ENCODE measurements at places on chromosomes 1 and 21.

GRCh38 chr1:145716641-145717345 lies 2.5 kb upstream of the CD160 start:
- DNase-seq: no peak

GRCh38 chr1:226548256-226549093 lies at the start of gene STUM:
TSS of gene STUM (plus strand) at chr1:226548764. CDS start at chr1:226548905, 141 bp downstream.
- DNase-seq: no peak

DNA sequence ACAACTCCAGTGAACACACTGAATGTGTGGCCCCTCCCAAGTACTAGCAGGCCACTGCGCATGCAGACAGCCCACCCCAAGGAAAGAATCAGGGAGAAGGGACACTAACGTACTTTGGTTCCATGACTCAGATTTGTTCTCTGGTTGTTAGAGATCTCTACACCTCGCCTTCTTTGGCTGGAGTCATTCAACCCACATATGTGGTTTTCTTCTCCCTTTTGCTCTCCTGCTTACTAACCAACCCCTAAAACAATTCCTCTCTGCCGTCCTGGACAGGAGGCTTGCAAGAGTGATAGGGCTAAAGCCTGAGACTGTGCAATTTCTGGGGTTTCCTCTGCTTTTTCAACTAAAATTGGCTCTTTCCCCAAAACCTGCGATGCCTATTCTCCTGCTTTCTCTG lies 5.7 kb upstream of the CD48 start:
- no peak for DNase-seq

DNA sequence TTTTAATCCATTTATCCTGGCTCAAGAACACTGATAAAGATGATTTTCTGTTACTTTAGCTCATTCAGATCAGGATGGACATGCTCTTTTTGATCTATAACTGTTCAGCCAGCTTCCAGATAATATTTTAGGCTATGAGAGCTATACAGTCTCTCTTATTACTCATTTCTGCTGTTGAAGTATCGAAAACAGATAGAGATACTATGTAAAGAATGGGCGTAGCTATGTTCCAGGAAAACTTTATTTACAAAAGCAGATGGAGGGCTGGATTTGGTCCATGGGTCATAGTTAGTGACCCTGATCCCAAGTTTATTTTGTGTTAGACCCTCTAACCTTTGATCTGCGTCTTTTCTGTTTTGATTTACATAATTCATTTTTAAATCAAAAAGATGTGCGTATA lies 78.8 kb upstream of the TENT5C start:
- DNase-seq: no peak

GRCh38 chr21:35366394-35367080 lies 317.4 kb upstream of the RUNX1 start:
- peak; percentile 94 for DNase-seq

GRCh38 chr1:217617126-217617525 lies 13.8 kb downstream of the GPATCH2 start:
- no peak for DNase-seq

- DNase-seq: peak; percentile 34
Observed at GRCh38 chr1:118339400-118340124, 154.5 kb upstream of the SPAG17 start.

GRCh38 chr1:46289134-46289494 lies 14.3 kb downstream of the LRRC41 start:
- DNase-seq: no peak

DNA sequence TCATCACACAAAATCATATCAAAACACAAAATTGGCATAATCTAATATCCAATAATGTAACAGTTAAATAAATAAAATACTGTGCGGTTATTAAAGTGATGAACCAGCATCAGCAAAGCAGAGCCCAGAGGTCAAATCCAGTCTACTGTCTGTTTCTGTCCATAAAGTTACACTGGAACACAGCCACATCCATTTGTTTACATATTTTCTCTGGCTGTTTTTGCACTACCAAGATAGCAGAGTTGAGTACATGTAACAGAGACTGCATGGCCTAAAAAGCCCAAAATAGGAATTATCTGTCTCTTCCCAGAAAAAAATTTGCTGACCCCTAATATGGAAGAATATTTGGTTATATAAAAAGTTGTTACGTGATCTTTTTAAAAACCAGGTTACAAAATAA lies 242.2 kb upstream of the DMRTA2 start:
- no peak for DNase-seq

- peak; percentile 96 for DNase-seq
Observed at GRCh38 chr1:43206600-43207228, 34.6 kb downstream of the CFAP57 start.

DNA sequence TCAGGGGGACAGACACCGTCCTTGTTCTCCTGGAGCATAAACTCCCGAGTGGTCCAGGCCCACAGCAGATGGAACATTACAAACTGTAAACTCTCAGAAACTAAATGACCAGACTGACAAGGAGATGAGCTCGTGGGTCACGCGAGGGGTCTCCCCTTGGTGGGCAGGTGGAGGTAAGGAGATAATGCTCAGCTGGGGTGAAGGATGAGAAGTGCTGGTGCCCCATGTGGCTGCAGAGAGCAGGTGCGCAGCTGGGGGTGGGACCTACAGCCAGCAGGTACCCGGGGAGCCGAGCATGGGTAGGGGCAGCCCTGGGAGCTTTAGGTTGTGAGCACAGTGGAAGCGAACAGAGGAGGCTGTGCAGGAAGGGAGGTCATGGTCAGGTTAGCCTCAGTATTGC lies 40.1 kb downstream of the AJAP1 start:
- no peak for DNase-seq

GRCh38 chr21:34882719-34883131 lies 166.4 kb downstream of the RUNX1 start:
- DNase-seq: no peak

- DNase-seq: no peak
Observed at GRCh38 chr1:203325026-203325417, 19.7 kb downstream of the BTG2 start.

DNA sequence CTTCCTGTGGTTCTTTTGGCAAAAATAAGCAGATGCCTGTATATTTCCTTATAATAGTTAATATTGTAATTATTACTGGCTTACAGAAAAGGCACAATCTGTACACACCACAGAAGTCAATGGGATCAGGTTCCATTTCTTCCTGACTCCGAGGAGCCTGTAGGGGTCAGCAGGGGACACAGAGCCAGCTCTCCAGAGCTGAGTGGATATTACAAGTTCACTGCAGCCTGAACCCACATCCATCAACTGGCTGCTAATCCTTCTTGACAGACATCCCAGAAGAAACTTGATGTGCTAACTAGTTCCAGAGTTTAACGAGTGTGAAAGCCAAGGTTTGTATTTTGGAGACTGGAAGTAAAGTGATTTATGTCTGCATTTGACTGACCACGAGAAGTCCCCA lies 203.8 kb downstream of the LMX1A start:
- no peak for DNase-seq

DNA sequence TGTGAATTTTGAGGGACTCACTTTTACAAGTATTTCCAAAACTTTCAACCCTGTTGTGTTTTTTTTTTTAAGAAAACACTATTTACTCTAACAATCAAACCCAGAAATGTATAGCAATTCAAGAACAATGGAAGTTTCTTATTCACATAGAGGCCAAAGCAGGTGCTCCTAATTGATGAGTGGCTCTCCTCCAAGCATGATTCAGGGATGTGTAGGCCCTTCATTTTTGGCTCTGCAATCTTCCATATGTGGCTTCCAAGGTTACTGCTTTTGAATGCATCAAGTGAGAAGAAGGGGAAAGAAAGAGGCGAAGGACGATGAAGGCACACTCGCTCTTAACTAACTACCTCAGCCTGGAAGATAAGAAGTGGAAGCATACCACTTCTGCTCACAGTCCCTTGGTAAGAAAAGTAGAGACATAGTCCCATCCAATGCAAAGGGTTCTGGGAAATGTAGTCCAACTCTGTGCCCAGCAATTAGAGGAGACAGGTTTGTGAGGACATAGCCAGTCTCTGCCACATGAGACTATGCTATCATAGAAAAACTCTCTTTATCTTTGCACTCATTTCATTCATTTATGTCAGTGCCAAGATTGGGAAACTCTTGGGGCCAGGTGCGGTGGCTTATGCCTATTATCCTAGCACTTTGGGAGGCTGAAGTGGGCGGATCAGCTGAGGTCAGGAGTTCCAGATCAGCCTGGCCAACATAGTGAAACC lies 46.0 kb downstream of the OPTC start:
- no peak for DNase-seq

GRCh38 chr1:36964830-36965229 lies 69.5 kb downstream of the GRIK3 start:
- DNase-seq: no peak

DNA sequence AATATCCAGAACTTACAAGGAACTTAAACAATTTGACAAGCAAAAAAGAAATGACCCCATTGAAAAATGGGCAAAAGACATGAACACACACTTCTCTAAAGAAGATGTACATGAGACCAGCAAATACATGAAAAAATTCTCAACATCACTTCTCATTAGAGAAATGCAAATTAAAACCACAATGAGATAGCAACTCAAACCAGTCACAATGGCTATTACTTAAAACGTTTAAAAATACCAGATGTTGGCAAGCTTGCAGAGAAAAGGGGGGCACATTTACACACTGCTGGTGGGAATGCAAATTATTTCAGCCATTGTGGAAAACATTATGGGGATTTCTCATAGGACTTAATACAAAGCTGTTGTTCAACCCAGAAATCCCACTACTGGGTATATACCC lies 1634.0 kb downstream of the NCAM2 start:
- DNase-seq: no peak

GRCh38 chr1:38523568-38523939 lies 336.0 kb downstream of the RRAGC start:
- no peak for DNase-seq

DNA sequence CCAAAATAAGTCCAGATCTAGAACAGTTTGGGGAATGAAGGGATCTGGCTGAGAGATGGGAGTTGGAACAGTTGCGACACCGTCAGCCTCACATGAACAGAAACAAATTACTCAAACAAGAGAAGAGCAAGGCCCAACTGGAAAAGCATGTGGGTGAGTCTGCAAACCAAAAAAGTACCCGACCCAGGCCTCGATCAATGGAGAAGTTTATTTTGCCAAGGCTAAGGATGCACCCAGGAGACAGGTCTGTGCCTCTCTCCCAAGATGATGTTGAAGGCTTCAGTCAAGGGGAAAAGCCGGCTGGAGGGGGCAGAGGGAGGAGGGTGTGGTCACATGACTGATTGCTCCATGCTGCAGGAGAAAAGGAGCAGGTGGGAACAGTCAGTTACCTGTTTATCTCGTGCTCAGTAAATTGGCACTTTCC lies 42.3 kb downstream of the KRTAP10-1 start:
- no peak for DNase-seq

- no peak for DNase-seq
Observed at GRCh38 chr1:205274041-205274691, 46.4 kb downstream of the TMCC2 start.

DNA sequence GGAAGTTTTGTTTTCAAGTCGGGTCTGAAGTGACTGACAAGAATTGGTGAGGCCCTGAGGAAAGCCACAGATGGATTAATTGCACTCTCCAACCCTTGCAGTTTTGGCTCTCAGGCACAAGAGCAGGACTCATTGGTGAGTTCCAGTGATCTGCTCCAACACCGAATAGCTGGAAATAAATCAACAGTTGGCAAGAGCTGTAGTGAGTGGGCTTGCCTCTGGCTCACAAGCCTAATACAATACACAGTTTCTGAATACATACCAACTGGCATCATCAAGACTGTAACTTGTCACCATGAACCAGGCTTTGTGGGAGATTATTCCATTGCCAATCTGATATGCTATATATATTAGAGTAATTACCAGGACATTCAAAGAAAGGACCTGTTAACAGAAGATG lies 131.6 kb downstream of the GRIK1 start:
- no peak for DNase-seq

GRCh38 chr1:39829791-39830533 lies 41.3 kb upstream of the BMP8B start:
- DNase-seq: no peak

DNA sequence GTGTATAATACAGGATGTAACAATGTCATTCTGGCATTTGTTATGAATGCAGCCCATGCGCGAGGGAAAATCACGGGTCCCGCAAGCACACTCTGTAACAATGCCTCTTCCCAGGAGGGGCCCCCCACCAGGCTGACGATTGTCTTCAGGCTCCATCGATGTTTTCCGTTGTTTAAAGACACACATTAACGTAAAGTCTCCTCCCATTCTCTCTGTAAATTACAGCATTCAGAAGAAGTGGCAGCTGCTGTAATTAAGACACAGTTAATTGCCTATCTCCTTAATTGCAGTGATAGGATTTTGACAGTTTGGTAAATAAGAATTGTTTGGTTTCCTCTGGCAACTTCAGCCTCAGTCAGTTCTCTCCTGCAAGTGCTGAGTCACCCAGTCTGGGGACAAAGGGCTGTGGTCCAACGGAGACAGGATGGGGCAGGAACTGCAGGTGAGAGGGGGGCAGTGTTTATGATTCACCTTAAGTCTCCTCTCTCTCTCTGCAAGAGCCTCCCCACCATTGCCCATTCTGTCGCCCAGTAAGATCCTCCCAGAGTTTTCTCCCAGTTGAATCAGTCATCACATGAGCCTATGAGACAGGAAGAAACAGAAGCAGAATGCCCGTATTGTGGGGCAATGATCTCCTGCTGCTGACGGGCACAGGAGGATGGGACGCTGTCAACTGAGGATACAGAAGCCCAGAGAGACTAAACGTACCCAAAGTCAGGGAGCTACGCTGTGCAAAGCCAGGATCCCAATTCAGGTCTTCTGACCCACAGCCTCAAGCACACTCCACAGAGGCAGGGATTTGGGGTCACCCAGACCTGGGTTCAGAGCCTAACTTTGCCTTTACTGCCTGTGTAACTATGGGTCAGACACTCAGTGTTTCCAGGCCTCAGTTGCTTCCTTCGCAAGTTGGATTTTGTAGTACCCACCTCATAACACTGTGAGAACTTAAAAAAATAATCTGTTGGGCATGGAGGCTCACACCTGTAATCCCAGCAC lies 110.0 kb downstream of the ADSS2 start:
- DNase-seq: no peak

- no peak for DNase-seq
Observed at GRCh38 chr1:18470671-18471355, 9.9 kb upstream of the KLHDC7A start.

- no peak for DNase-seq
Observed at GRCh38 chr1:54017979-54018378, at the start of gene LDLRAD1. TSS of gene LDLRAD1 (minus strand) at chr1:54018186. CDS start at chr1:54018112, 74 bp downstream.

- no peak for DNase-seq
Observed at GRCh38 chr1:206062464-206062863, 9.5 kb downstream of the RHEX start.

- peak; percentile 41 for DNase-seq
Observed at GRCh38 chr1:210328746-210329503, at the start of gene HHAT. TSS of gene HHAT (plus strand) at chr1:210328902. CDS start at chr1:210348976, 20,074 bp downstream.

- DNase-seq: no peak
Observed at GRCh38 chr1:83828456-83828855, 170.5 kb downstream of the TTLL7 start.
